Amniotic stem cell (primary cell): ENCODE measurements at places on chromosomes 7 and 10.

DNA sequence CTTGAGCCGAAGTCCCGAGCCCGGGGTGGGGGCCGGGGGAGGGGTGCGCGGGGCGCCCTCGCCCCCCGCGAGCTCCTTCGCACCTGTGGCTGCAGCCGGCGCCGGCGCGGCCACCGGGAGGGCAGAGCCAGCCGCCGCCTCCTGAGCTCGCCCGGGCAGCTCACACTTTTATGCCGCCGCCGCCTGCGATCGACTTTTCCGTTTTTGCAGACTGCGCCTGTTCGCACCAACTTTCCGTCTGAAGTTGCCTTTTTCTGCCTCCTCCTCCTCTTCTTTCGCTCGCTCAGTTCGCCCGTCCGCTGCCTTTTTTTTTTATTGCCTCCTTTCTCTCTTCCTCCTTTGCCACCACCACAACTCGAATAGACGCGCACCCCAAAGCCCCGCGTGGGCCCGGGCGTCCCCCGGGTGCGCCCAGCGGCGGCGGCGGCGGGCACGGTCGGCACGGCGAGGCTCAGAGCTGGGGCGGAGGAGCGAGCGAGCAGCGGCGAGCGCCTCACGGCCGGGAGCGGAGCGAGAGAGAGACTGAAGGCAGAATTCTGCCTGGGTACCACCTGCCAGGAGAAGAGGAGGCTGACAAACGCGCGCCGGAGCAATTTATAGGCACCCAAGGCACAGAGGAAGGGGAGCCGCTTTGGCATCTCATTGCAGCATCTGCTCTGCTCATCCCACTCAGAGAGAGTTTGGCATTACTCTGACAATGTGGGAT is at the start of gene C1QL3:
C1QL3 (minus strand) TSS at position 569 of the 706 bp plus-strand sequence. CDS start 814 bp downstream, outside the sequence.
- DNase-seq, result no peak

DNA sequence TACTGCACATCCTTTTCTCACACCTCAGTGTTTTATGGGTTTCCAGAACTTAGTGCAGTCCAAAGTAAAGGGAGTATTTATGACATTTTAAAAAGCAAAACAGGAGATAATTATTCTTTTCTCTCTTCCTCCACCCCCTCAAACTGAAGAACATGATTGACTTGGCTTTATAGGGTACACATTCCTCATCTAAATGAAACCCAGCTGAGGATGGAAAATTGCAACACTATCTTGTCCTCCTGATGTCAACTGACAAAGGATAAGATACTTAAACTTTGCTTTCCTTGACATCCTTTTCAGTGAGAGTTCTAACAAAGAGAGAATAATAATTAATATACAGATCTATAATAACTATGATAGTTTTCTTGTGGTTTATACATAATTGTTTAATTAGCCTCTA is 299.1 kb downstream of the BBS9 start:
- no peak for DNase-seq

DNA sequence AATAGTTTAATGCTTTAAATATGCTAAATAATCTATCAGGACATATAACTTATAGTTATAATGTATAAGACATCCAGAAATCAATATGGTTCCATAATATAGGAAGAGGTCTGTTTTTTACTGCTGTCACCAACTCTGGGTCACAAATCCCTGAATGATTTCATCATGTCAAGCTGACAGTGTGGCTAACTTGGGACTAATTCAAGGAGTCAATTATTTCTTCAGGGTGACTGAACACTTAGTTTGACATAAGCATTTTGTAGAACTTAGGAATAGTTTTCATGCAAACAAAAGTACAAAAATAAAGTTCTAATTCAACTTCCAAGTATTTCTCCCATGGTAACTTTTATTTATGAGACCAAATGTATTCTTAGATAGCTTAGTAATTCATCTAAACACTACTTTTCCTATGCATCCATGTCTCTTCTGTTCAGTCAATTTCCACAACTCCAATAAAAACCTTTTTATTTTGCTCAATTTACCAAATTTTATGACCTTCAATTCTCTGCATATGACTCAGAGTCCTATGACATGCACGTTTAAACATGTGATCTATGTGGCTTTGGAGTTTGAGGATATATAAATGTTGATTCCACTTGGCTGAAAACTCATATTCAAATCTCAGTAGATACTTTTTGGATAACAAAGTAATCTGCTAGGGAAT is 40.3 kb upstream of the GNAT3 start:
- no peak for DNase-seq

- no peak for DNase-seq
Measured at GRCh38 chr7:117411539-117411938, 15.8 kb downstream of the ASZ1 start.

- DNase-seq, result no peak
Measured at GRCh38 chr10:81704596-81704995, 170.4 kb upstream of the NRG3 start.

- DNase-seq, result no peak
Measured at GRCh38 chr10:73650537-73651331, 5.1 kb downstream of the SYNPO2L start.

DNA sequence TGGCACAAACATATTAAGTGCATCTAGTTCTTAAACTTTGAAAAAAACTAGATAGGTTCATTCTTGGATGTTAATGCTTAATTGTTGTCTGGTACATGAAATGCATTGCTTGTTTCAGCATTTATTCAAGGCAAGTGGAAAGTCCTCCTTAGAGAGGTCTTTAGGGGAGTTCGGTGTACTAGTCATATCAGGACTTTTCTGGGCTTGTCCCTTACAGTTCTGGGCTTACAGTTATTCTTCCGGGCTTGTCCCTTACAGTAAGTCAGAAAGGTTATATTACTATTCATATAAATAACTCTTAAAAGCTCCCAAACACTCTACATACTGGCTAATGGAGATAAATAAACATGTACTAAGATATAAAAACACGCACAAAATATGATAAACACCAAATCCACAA is 61.6 kb upstream of the MRLN start:
- DNase-seq, result no peak
